Putamen (tissue), 1 donor: ENCODE measurements at places on chromosomes 5 and 9.

DNA sequence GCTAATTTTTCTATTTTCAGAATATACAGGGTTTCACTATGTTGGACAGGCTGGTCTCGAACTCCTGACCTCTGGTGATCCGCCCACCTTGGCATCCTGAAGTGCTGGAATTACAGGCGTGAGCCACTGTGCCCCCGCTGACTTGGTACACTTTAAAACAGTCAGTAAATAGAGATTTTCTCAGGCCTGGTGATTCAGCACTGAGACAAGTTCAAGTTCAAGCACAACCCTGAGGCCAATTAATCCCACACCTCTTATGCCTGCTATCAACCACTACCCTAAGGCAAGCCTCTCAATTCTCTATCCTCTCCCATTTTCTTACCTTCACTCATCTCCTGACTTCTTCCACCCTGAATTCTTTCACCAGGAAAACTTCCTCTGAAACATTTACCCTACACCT is 18.9 kb downstream of the MUSK start:
- DNase-seq, result no peak

GRCh38 chr5:80930940-80931339 is 29.2 kb upstream of the RASGRF2 start:
- DNase-seq, result no peak

- no peak for DNase-seq
Observed at GRCh38 chr5:129511291-129511690, 51.2 kb downstream of the ADAMTS19 start.

GRCh38 chr5:84028093-84028492 is 307.4 kb upstream of the HAPLN1 start:
- no peak for DNase-seq

DNA sequence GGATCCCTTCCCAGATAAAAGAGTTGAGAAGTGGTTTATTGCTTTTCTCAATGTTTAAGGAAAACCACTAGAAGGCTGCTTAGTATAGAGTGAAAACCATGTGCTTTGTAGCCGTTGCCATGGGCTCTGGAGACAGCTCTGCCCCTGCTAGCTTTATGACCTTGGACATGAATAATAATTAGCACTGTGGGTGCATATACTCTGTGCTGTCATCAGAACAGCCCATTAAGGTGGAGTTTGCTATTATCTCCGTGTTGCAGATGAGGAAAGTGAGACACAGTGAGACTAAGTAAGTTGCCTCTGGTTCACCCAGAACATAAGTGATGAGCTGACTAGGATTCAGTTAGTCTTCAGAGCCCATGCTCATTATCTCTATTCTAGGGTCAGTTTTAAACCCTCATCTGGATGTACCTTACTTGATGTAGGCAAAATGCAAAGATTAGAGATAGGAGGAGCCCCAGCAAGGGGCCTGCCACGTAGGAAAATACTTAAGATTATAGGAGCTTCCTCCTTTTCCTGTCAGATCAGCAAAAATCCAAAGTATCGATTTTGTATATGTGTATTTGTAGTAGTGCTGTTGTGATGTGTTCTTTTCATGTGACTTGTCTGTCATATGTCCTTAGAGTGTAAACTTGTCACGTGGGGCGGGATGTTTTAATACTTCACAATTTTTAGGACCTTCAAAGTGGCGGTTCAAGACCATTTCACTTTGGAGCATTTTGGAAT is 102.5 kb downstream of the TLE4 start:
- DNase-seq, result no peak

- no peak for DNase-seq
Observed at GRCh38 chr5:127806776-127807175, 103.6 kb downstream of the CCDC192 start.

GRCh38 chr5:160330212-160330611 is 17.8 kb upstream of the CCNJL start:
- DNase-seq, result no peak

DNA sequence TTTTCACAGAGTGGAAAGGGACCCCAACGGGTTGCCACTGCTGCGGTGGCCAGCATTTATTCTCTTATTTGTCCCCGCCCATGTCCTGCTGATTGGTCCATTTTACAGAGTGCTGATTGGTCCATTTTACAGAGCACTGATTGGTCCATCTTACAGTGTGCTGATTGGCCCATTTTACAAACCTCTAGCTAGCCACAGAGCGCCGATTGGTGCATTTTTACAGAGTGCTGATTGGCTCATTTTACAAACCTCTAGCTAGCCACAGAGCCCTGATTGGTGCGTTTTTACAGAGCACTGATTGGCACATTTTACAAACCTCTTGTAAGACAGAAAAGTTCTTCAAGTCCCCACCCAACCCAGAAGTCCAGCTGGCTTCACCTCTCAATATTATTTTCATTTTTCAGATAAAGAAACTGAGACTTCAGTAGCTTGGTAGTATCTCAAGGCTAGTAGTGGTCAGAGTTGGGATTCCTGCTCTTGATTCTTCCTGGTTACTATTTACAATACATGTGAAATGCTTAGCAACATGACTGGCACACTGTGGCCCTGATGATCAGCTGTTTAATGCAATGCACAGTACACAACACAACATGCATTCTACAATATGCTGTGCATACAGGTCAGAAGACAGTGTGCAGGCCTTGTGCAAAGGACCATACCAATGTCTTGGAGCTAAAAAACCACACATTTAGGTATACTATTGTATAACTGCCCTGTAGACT is 63.6 kb upstream of the BOD1 start:
- DNase-seq, result no peak

GRCh38 chr5:37598733-37599132 is 219.6 kb downstream of the WDR70 start:
- DNase-seq, result no peak

GRCh38 chr5:180607861-180608571 is 16.7 kb upstream of the SCGB3A1 start:
- no peak for DNase-seq

DNA sequence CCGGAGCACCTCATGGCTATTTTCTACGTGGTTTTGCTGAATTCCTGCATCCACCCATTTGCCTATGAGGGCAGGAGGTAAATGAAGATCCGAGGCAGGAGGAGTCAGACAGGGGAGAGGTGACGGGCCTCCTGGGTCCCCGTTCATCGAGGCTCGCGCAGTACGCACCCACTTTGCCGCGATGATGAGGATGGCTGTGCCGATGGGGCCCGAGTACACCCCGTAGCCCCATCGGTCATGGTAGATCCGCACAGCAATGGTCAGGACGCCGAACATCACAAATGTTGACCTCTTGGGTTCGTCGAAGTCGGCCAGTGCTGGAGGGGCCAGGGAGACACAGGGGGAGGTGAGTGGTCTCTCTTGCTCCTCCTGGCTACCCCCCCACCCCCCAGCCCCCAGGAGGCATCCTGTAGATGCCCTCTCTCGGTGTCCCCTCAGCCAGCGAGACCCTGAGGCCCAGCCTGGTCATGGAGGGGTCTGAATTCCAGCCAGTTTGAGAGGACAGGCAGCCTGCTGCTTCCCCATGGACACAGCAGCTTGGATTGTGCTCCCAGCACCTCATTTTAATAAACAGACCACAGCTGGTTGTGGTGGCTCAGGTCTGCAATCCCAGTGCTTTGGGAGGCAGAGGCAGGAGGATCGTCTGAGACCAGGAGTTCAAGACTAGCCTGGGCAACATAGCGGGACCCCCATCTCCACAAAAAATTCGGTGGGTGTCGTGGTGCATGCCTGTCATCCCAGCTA is 5.9 kb downstream of the MYMK start:
- DNase-seq, result no peak

- DNase-seq, result peak; percentile 13
Observed at GRCh38 chr5:113806250-113806649, 292.8 kb downstream of the YTHDC2 start.

- no peak for DNase-seq
Observed at GRCh38 chr9:108784998-108785397, 70.8 kb downstream of the ACTL7B start.

- no peak for DNase-seq
Observed at GRCh38 chr9:16371306-16371705, 499.2 kb downstream of the BNC2 start.

GRCh38 chr5:6705959-6706358 is 7.3 kb upstream of the TENT4A start:
- DNase-seq, result no peak

DNA sequence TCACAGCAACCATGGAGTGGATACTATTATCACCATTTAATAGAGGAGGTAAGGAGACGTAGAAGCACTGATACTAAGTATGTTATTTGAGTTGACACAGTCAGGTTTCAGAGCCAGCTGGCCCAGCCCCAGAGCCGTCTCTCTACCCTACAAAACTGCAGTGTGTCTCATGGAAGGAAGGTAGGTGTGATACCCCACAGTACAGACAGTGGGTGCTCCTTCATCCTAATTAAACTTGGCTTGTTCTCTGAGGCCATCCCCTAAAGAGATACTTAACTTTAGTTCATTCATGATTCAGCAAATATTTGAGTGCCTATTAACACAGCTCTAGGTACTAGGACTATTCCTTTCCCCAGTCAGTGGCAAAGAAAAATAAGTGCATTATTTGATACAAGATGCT is 22.6 kb downstream of the PIP5K1B start:
- no peak for DNase-seq

DNA sequence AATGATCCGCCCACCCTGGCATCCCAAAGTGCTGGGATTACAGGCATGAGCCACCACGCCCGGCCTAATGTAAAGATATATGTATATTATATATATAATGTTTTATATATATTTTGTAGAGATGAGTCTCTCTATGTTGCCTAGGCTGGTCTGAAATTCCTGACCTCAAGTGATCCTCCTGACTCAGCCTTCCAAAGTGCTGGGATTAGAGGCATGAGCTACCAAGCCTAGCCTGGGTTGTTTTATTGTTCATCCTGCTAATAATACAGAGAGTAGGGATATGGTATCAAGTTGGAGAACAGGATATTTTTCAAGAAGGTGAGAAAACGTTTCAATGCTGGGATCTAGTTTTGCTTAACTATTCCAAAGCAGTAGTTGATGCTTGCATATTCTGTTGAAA is 2.9 kb downstream of the SEC24A start:
- no peak for DNase-seq

DNA sequence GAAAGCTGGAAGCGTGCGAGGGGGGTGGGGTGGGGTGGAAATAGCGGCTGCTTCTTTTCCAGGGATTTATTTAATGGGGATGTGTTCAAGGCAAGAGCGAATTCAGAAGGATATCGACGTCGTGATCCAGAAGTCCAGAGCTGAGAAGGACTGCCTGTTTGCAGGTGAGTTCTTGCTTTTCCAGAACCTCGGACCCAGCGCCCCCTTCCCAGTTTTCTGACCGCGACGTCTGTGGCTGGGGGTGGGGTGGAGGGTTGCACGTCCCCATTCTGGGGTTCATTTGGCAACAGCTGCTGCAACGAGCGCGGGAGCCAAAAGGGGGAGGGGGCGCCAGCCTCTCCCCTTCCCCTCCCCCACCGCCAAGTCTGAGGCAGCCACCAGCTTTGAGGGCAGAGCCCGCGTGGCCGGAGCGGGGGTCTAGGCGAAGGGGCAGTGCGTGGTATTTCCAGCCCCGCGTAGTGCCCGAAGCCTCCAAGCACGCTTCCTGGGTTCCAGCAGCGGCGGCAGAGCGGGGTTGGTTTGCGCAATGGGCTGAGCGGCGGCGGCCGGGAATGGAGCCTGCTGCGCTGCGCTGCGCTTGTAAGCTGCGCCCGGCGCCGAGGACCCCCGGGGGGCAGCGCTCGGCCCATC is 701 bp downstream of the PARP8 start:
- peak; percentile 11 for DNase-seq

DNA sequence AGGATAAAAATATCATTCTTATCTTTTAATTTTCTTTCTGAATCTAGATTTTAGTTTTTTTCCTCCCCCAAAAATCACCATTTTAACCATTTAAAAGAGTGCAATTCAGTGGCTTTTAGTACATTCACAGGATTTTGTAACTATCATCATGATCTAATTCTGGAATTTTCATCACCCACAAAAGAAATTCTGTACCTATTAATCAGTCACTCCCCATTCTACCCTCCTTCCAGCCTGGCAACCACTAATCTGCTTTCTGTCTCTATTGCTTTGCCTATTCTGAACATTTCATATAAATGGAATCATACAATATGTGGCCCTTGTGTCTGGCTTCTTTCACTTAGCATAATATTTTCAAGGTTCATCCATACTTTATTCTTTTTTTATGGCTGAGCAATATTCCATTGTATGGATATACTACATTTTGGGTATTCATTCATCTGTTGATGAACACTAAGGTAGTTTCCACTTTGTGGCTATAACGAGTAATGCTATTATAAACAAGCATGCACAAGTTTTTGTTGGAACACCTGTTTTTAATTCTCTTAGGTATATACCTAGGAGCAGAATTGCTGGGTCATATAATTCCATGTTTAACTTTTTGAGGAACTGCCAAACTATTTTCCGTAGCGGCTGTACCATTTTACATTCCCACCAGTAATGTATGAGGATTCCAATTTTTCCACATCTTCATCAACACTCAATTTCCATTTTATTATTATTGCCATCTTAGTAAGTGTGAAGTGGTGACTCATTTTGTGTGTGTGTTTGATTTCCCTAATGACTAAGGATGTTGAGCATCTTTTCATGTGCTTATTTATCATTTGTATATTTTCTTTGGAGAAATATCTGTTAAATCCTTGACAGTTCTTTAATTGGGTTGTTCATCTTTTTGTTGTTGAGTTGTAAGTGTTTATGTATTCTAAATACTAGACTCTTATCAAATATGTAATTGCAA is 340.3 kb downstream of the CWC27 start:
- DNase-seq, result no peak
